ENCODE measurements at places on chromosomes 3 and 15. TPM values are rescaled to one million over a fixed set of nuclear protein-coding genes. Genes with fewer than 3 reads are reported as not detected.

Gene STARD5
- total RNA-seq: 2.8 TPM

Gene TMEM45A
- not detected for total RNA-seq

Gene TMF1
- 23.6 TPM for total RNA-seq

Gene SPESP1
- total RNA-seq: 0.45 TPM

Gene PPP1R14D
- not detected for total RNA-seq

Gene PLS1
- total RNA-seq: 3.8 TPM

Gene FBXW12
- total RNA-seq: not detected

Gene GUCA1C
- not detected for total RNA-seq

Gene OCA2
- not detected for total RNA-seq

Gene PLA2G4E
- total RNA-seq: not detected

Gene GPR160
- 3.0 TPM for total RNA-seq

Gene GPR27
- total RNA-seq: 2.4 TPM

Gene GOLGA6L26
- not detected for total RNA-seq

Gene MUC20
- 0.63 TPM for total RNA-seq

Gene SLC15A2
- 0.66 TPM for total RNA-seq

Gene ZSCAN2
- total RNA-seq: 9.3 TPM

Gene LIPH
- total RNA-seq: 0.13 TPM

Gene SNX4
- total RNA-seq: 41.8 TPM

Gene CLPX
- 58.0 TPM for total RNA-seq

Gene CLRN1
- total RNA-seq: not detected

Gene GP5
- 0.23 TPM for total RNA-seq

Gene CCR1
- total RNA-seq: 3.2 TPM

Gene C3orf62
- total RNA-seq: 5.5 TPM

Gene EPM2AIP1
- total RNA-seq: 7.2 TPM

Gene TMEM41A
- total RNA-seq: 25.1 TPM

Gene KCNH8
- total RNA-seq: not detected

Gene DYNLT2B
- total RNA-seq: 6.8 TPM

Gene DUOX2
- 0.05 TPM for total RNA-seq

Gene GCHFR
- 25.3 TPM for total RNA-seq

Gene MED12L
- 1.9 TPM for total RNA-seq

Gene STAC
- not detected for total RNA-seq

Gene CASR
- 0.16 TPM for total RNA-seq

Gene SERPINI2
- total RNA-seq: not detected

Gene NR2E3
- not detected for total RNA-seq

Gene AP3B2
- 0.46 TPM for total RNA-seq

Gene PCOLCE2
- 0.57 TPM for total RNA-seq

Gene GOLGA6D
- not detected for total RNA-seq

Gene TLR9
- not detected for total RNA-seq

Gene TTLL13
- total RNA-seq: 0.19 TPM

Gene PFKFB4
- total RNA-seq: 0.78 TPM

Gene CKMT1A
- total RNA-seq: not detected

Gene GALNT15
- not detected for total RNA-seq

Gene MLF1
- total RNA-seq: 1.8 TPM

Gene TEX9
- 0.94 TPM for total RNA-seq

Gene CSTA
- not detected for total RNA-seq

Gene CPNE9
- total RNA-seq: not detected

Gene ITIH1
- total RNA-seq: 0.19 TPM

Gene ZNF501
- 2.5 TPM for total RNA-seq

Gene SPINK8
- total RNA-seq: not detected

Gene C3orf18
- total RNA-seq: 9.0 TPM

Gene HRG
- not detected for total RNA-seq

Gene NUP210
- total RNA-seq: 82.0 TPM

Gene ATP13A5
- total RNA-seq: not detected

Gene CYP1A2
- 0.08 TPM for total RNA-seq

Gene C3orf80
- total RNA-seq: 0.13 TPM

Gene C15orf62
- 0.53 TPM for total RNA-seq

All from activated T-cell treated with anti-CD3 and anti-CD28 coated beads, Interleukin-2, amount 50 U/mL, for 4 hours (primary cell).